ENCODE measurements at places on chromosomes 3 and 15. TPM values are rescaled to one million over a fixed set of nuclear protein-coding genes. Genes with fewer than 3 reads are reported as not detected.

KLHL40 gene
- 3.5 TPM for total RNA-seq

C15orf39 gene
- 4.3 TPM for total RNA-seq

SIDT1 gene
- 25.7 TPM for total RNA-seq

TMCO5A gene
- total RNA-seq = not detected

SMCO1 gene
- not detected for total RNA-seq

DRD3 gene
- total RNA-seq = not detected

ATP13A5 gene
- not detected for total RNA-seq

UBL7 gene
- 15.5 TPM for total RNA-seq

SNX22 gene
- 0.42 TPM for total RNA-seq

DNA sequence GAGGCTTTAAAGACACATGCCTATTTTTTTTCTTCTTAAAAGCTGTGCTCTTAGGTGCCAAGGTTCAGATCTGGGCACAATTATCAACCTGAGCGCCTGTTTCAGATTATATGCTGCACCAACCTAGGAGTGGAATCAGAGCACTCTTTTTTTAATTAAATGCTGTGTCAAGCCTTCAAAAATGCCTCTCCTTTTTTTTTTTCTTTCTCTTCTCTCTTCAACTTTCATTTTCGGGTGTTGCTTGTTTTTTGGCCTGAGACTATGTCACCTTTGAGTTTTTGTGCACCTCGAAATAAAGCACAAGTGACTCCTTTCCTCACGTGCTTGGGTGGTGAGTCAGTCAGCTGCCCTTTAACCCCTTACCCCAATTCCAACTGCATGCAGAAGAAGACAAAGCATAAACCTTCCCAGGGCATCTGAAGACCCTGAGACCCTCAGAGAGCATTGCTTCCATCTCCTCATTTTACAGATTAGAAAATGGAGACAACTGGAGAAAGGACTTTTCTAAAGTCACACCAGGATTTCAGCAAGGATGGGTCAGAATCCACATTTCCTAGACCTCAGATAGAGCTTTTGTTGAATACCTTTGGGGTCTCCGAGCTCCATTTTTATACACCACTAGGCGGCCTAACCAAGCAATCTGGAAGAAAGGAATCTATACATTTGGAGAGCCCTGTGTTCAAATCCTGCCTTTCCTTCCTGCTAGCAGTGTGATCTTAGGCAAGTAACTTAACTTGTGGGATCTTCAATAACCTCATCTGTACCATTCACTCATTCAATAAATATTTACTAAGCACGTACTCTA lies 631 bp upstream of the PRICKLE2 start:
- no peak for DNase-seq

- DNase-seq = peak; percentile 18
These were observed 34.6 kb upstream of the FGD5 start for GRCh38 chr3:14784087-14784681.

- no peak for DNase-seq
These were observed 217.3 kb downstream of the RORA start for GRCh38 chr15:61011576-61012336.

GRCh38 chr3:190064112-190064511 lies 56.6 kb downstream of the P3H2 start:
- no peak for DNase-seq

- no peak for DNase-seq
These were observed 71.9 kb downstream of the SMAD3 start for GRCh38 chr15:67137319-67137718.

DNA sequence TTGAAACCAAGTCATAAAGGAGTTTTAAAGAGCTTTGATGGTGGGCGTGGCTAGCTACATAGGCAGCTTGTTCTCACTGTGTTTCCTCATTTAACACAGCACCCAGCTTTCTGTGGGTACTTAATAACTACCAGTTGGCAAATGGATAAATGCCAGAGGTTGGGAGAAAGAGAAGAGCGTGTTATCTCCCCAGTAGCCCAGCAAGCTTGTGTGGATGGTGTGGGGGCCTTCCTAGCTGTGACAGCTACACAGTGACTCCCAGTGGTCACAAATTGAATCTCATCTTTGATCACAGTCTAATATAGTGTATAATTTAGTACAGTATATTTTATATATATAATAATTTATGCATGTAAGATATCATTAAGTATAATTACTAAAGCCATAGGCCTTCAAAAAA lies 984.1 kb downstream of the EPHA3 start:
- no peak for DNase-seq

DNA sequence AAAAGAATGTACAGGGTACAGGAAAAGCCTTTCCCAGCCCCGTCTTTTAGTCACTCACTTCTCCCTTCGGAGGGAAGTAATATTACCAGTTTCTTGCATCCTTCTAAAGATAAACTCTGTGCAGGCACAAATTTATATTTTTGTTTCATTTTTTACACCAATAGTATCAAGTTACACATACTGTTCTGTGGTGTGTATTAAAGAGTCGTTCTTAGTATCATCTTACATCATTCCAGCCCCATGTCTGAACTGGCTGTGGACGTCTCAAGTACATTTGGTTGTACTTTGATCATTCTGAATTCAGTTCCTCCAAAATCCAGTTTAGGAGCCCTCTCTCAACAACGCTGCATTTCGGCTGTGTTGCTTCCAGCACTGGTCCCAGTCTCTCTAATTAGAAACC lies 68.7 kb downstream of the LMLN start:
- DNase-seq = no peak

GRCh38 chr3:6860954-6861624 lies at the start of gene GRM7:
GRM7 (plus strand) TSS chr3:6861115.
- peak; percentile 60 for DNase-seq

DNA sequence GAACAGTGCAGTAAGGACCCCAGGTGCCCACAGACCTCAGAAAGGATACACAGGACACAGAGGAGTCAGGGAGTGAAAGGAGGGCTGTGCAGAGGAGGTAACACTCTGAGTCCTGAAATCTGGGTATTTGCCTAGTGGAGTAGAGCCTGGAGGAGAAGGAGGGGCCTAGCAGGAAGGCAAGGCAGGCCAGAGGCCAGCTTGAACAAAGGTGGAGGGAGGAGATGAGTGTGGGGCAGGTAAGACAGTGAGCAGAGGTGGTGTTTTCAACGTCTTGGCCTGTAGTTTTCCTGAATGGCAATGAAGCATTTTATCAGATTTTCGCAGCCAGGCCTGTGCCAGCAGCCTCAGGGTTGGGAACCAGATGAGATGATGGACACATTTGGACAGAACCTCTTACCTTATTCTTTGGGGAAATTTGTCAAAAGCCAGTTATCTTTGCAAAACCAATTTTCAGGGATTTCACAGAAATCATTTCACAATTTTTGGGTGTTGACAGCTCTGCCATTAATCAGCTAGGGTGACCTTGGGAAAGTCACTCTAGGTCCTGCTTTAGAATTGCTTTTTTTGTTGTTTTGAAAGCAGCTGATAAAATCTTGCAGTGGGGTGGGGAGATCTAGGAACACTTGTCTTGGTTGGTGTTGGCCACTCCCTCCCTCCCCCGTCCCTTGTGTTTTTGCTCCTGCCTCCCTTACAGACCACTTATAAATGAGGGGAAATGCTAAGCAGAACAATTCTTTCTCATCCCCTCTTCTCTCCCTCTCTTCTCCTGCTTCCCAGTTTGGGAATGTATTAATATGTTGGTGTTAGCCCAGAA lies 38.4 kb downstream of the SPSB4 start:
- no peak for DNase-seq

DNA sequence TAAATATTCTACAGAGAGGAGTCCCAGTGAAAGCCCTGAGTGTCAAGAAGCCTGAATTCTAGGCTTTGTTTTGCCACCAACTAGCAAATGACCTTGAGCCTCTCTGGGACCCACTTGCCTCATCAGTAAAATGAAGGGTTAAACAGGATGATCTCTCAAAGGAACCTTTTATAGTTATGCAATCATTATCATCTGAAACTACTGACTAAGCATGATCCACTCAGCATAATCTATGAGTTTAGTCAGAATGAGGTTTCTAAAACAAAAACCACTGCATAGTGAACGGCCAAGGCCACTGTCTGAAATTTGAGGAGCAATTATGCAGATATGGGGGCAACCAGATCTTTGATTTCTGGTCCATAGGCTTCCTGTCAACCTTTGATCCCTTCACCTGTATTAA lies 319.0 kb downstream of the MECOM start:
- no peak for DNase-seq

DNA sequence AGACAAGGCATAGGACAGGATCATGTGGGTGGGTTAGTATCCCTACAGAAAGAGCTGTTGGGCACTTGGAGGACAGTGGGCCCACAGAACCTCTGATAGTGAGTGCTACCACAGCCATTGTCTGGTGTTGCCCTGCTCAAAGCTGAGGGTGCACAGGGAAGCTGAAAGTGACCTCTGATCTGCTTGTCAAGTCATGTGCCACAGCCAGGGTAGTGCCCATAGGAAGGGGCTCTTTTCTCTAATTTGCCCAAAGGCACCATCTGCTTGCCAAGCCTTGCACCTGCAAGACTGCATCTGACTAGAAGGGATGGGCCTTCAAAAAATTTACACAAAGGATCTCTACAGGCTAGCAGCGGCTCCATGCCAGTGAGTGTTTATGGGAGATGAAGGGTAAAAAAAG lies 87.4 kb upstream of the GSK3B start:
- DNase-seq = no peak

Measured in urinary bladder (tissue), 4 donors.